Activated CD8-positive, alpha-beta T cell treated with anti-CD3 and anti-CD28 coated beads, Interleukin-2, amount 10 ng/mL, durations not matched to agents 7 days and 5 days (primary cell): ENCODE measurements at places on chromosomes 4 and X.
A peak's percentile ranks its signal among the peaks of the same experiment; 100 is the strongest.

DNA sequence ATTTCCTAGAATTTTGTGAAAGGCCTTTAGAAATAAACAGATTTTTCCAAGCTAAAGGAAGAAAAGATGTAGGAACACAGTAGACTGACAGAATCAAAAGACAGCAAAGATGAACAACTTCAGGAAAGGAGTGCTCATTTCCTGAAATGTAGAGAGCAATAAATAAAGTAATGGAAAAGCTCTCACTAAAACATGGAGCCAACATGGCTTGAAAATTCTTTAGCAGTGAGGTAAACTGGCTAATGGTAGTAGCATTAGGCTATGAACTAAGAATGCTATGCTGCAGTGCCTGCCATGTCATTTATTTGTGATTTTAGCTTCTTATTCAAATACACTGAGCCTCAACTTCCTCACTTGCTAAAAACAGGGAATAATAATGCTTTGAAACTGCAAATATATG lies 108.7 kb downstream of the IQCM start:
- DNase-seq = no peak

DNA sequence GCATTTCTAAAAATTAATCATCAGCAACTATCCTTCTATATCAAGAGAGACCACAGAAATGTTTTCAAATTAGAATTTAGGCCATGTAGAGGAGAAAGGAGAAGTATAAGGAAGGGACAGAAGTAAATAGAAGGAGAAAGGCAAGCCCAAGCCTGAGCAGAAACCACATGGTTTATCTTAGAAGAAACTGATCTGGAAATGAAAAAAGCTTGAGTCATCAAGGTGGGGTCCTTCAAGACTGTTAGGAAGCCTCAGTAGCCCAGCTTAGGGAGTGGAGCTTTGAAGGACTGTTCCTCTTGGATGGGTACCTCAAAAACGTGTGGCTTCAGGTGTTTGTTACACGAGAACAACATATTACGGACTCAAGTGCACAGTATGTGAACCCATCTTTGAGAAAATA lies 4.5 kb downstream of the BMX start:
- DNase-seq = no peak

DNA sequence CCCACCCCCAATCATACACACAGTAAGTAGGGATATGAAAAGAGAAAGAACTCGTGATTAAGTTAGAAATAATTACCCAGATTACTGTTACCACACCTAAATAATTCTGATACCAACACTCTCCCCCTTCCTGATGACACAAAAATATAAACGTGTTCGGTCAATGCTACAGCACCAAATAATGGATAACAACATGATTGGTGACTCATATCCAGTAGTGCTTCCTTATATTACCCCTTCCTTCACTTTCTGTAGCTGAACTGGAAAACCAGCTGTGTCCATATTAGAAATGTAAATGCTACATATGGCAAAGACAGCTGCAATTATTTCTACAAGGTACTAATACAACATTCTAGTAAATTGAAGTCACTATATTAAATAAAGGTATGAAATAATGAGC lies 20.8 kb downstream of the EIF4E start:
- no peak for DNase-seq

DNA sequence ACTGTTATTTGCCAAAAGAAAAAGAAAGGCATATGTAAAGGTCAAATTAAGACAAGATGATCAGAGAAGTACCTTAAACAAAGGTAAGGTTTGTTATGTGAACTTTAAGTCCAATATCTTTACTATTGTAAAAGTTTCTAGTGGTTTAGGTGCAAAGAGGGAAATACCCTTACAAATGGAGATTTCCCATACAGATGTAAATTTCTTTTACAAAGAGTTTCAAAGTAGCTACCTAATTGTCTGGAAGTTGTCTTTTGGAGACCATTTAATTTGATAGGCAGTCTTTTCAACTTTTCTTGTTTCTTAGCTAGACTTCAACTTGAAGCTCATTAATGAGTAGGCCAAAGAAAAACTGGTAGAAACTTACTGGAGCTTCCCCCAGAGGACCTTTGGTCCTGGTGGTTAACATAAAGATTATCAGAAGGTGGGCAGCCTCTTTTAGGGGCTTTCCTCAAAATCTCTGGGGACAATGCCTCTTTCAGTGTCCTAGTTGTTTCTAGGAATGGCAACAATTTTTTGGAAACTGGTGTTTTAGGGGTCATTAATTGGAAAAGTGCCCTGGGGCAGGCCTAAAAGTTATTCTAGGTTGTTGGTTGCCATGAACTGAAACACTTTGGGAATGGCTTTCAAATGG lies 297.3 kb downstream of the GUCY2F start:
- no peak for DNase-seq

GRCh38 chr4:158936238-158936637 lies 166.6 kb upstream of the RAPGEF2 start:
- DNase-seq = no peak

GRCh38 chr4:15779306-15779705 lies 1.2 kb downstream of the CD38 start:
- peak; percentile 37 for DNase-seq

- DNase-seq = no peak
Observed at GRCh38 chrX:19152762-19153161, 30.5 kb upstream of the ADGRG2 start.

DNA sequence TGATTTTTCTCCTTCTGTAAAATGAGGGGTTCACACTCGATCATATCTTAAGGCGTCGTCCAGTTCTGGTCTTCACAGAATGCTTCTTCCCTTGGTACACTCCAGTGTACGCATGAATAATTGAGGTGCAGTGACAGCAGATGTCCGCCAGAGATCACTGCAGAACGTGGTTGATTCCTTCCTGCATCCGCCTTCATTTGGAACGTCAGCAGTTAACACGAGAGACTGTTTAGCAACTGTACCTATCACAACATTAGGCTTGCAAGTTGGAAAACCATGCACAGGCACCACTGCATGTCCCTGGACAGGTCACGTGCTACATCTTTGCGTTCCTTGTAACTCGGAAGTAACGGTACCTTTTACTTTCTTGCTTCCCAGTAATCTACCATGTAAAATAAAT lies 66.0 kb upstream of the GEMIN8 start:
- DNase-seq = peak; percentile 55

- DNase-seq = no peak
Observed at GRCh38 chrX:12292996-12293765, 154.9 kb downstream of the FRMPD4 start.

DNA sequence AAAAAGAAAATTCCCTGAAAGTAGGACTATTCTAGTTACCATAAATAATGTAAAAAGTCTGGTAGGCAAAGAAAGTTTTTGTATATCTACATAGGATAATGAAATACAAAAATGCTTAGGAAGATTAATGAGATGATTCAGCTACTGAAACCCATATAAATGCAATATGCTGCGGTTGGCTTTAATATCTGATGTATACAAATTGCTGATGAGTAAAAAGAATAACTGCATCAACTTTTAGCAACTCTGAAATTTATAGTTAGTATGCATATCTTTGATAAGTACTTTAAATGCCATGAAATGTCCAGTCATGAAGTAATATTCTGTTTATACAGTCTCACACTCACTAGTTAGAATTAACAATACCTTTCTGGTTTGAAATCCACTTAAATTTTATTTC lies 404.8 kb downstream of the TLL1 start:
- DNase-seq = no peak

DNA sequence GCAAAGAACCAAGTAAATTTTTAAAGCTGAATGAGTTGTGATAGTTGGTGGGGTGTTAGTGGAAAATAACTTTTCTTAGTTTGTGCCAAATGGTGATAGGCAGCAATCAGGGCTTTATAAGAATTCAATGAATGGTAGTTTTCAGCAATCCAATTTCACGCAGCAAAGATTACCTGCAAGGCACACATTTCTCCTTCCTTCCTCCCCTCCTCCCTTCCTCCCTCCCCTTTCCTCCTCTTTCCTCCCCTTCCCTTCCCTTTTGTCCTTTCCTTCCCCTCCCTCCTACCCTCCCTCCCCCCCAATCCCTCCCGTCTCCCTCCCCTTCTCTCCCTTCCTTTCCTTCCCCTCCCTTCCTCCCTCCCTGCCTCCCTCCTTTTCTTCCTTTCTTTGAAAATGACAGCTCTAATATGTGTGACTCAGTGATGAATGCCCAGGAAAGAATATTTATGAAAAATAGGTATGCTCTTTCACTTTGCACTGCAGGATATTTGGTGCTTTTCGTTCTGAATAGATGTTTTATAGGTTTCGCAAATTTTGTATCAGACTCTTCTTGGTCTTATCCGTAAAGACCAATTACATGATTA lies 168.1 kb downstream of the BMPR1B start:
- DNase-seq = no peak

GRCh38 chr4:182711211-182711610 lies 206.0 kb downstream of the DCTD start:
- DNase-seq = no peak

- no peak for DNase-seq
Observed at GRCh38 chrX:134949271-134949670, 41.5 kb upstream of the SMIM10 start.

DNA sequence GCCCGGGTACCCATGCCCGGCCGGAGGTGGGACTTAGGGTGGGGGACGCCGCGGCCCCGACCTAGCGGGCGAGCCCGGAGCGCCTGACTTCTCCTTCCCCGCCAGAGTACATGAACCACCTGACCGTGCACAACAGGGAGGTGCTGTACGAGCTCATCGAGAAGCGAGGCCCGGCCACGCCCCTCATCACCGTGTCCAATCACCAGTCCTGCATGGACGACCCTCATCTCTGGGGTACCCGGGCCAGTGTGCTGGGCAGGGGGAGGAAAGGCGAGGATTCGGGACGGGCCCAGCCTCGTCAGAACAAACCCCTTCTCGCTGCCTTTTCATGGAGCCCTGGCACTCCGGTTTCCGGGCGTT lies 622 bp downstream of the TAFAZZIN start:
- peak; percentile 77 for DNase-seq
